Stimulated activated CD4-positive, alpha-beta T cell treated with anti-CD3 and anti-CD28 coated beads, Interleukin-4, amount 100 ng/mL, for 4 hours (primary cell): ENCODE measurements at places on chromosomes 16 and 17.

DNA sequence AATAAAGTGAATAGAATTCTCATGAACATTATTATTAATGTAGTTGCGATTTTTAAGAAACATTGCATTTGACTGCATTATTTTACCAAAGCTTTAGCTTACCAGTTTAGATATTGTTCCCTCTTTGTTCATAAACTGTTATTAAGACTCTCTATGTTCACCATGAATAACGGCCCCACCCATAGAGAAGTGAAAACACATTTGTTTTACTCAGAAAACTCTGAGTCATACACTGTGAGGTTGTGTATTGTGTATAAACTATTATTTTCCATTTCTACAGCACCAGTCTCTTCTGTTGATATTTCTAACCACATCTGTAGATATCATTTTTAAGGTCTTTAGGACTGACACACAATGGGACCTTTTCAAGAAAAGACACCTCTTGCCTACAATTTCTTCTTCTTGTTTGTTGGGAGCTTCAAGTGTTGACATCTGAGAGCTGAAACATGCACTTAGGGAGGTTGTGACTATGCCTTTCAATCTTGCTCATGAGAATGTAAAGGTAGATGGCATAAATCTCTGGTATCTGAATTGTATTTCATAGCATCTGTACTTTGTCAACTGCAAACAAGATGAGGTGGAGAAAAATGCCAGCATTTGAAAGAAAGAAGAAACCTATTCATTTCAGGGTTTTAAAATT is 252.9 kb upstream of the CDH8 start:
- DNase-seq: no peak

DNA sequence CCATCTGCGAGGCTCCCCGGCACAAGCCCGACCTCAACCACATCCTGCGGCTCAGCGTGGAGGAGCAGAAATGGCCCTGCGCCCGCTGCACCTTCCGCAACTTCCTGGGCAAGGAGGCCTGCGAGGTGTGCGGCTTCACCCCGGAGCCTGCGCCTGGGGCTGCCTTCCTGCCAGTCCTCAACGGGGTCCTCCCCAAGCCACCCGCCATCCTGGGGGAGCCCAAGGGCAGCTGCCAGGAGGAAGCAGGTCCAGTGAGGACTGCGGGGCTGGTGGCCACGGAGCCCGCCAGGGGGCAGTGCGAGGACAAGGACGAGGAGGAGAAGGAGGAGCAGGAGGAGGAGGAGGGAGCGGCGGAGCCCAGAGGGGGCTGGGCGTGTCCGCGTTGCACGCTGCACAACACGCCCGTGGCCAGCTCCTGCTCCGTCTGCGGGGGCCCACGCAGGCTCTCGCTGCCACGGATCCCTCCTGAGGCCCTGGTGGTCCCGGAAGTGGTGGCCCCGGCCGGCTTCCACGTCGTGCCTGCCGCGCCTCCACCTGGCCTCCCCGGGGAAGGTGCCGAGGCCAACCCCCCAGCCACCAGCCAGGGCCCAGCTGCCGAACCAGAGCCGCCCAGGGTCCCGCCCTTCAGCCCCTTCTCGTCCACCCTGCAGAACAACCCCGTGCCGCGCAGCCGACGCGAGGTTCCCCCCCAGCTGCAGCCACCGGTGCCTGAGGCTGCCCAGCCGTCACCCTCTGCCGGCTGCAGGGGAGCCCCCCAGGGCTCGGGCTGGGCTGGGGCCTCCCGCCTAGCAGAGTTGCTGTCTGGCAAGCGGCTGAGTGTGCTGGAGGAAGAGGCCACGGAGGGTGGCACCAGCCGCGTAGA is 13.1 kb upstream of the PRR35 start:
- peak; percentile 54 for DNase-seq

DNA sequence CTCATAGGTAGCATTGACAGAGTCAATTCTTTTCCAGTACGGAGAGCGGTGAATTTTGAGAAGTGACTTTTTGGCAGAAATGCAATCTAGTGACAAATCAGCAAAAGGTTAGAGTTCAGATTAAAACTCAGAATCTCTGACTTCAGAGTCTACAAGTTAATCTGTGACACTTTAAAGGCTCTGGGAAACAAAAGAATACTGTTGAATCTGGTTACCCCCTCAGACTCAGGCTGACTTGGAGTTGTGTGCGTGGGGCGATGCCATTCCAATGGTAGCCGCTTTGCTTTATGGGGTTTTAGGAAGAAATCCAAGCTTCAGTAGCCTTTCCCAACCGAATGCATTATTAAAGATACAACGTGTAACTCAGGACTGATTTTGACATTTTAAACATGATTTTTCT is 118.2 kb downstream of the CDH13 start:
- DNase-seq: no peak

DNA sequence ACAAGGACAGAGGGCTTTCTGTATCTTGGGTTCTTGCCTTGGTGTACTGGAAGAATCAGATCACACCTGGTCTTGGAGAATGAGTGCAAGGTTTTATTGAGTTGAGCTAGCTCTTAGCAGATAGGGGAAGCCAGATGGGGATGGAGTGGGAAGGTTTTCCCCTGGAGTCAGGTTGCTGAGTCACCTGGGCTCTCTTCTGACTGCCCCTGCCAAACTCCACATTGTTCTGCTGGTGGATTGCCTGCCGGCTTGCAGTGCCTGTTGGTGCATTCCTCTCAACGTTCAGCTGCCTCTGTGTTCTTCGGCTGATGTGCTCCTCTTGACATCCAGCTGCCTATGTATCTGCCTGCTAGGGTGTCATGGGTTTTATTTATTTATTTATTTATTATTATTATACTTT is 1431.1 kb downstream of the CDH8 start:
- DNase-seq: no peak

GRCh38 chr16:27429330-27429871 is 27.4 kb downstream of the IL21R start:
- DNase-seq: no peak

- no peak for DNase-seq
These were observed 115.7 kb downstream of the MRM1 start for GRCh38 chr17:36717088-36717487.

- no peak for DNase-seq
These were observed 28.9 kb downstream of the ZNF778 start for GRCh38 chr16:89246383-89246902.

- DNase-seq: no peak
These were observed 773 bp downstream of the BLTP2 start for GRCh38 chr17:28643983-28644786.

DNA sequence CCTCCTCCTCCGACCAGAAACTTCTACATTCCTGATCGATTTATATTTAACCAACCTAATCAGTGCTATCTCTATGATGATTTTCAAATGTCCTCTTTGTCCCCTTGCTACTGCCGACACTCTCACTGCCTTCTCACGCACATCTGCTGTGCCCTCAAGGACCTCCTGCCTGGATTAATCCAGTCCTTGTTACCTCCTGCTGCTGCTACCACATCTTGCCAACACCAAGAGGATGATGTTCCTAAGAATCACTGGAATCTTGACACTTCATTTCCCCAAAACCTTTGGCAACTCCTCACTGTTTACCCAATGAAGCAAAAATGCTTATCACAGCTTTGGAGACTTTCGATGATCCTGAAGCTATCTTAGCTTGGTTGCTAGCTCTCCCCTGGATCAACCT is 287.3 kb upstream of the AXIN2 start:
- no peak for DNase-seq

DNA sequence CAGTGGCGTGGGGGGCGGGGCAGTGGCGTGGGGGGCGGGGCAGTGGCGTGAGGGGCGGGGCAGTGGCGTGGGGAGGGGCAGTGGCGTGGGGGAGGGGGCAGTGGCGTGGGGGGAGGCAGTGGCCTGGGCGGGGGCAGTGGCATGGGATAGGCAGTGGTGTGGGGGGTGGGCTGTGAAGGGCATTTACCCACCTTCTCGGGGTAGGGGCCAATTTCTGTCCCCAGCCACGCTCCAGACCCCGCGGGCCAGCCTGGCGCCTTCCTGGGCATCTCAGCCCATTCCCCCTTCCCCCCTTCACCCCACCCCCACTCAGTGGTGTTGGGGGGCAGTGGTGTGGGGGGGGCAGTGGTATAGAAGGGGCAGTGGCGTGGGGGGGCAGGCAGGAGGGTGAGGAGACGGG is 92.7 kb downstream of the LITAF start:
- DNase-seq: no peak

DNA sequence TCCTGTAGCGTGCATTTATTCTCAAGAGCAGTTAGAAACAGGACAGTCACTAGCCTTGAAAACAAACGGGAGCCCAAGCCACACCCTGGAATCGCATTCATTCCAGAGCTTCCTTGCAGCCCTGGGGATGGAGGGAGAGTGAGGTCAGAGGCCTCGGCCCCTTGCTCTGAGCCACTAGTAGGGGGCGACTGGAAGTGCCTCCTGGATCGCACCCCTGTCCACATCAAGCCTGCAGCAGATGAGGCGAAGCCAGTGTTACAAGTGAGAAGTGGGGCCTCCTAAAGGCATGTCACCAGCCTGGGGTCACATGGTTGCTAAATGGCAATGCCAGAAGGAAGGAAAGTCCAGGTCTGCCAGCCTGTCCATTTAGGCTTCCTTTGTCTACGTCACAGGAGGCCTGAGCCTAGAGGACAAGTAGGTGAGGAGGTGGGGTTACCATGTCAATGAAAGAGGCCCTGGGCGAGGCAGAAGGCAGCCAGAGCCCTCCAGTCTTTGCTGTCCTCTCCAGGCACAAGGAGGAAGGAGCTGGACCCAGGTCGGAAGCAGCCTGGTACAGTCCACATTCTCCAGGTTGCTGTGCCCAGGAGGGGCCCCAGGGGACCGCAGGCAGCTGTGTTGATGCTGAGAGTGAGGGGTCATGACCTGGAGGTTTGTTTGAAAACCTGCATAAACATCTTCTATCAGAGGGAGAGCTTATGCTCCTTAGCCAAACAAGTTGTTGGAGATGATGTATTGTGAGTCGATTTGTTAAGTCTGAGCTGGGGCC is 3.0 kb upstream of the RCVRN start:
- no peak for DNase-seq

DNA sequence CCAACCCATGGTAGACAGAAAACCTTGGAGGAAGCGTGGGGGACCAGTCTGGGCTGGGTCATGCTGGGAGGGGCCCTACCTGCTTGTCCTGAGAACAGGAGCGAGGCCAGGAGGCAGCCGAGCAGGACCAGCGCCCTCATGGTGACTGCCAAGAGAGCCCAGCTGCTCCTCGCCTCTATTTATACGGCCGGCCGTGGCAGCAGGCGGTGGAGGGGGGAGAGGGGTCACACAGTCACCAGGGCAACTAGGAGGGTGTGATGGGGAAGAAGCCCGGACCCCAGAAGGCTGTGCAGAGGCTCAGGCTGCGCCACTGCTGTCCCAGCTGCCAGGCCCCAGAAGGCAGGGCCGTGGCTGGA is at the start of gene SRL:
SRL (minus strand) TSS at position 153 of the 356 bp plus-strand sequence; CDS start at position 140, 13 bp downstream.
- DNase-seq: no peak

DNA sequence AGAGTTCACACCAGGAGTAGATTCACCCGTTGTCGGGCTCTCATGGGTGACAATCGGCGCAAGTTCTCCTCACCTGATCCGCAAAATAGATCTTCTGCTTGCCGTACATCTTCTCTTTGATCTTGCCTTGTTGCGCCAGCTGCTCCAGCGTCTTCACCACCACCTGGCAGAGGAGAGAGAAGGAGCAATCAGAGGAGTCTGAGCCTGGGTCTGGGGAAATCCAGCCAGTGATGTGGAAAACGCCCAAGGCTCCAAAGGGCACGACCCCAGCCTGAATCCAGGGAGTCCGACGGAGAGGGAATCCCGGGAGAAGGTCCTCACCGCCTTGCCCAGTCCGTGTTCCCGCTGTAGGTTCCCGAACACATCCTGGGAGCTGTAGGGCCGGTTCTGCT is 393 bp downstream of the PSMC3IP start:
- no peak for DNase-seq

GRCh38 chr17:73432624-73433190 is 120.9 kb upstream of the CDC42EP4 start:
- DNase-seq: no peak

DNA sequence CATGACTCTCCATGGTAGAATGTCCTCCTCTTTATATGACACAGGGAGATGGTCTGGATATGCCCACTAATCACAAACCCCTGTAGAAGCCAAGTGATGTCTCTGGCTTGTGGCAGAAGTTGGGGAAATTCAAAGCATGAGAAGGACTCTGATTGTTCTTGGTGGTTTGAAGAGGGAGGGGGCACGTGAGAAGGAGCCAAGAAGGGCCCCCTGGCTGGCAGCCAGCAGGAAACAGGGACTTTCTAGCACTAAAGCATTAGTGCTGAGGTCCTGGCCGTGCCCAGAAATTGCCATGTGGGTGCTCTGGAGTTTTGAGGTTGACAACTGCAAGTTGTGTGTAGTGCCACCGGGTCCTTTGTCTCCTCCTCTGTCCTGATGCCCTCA is 199.9 kb downstream of the LGALS9B start:
- peak; percentile 21 for DNase-seq

DNA sequence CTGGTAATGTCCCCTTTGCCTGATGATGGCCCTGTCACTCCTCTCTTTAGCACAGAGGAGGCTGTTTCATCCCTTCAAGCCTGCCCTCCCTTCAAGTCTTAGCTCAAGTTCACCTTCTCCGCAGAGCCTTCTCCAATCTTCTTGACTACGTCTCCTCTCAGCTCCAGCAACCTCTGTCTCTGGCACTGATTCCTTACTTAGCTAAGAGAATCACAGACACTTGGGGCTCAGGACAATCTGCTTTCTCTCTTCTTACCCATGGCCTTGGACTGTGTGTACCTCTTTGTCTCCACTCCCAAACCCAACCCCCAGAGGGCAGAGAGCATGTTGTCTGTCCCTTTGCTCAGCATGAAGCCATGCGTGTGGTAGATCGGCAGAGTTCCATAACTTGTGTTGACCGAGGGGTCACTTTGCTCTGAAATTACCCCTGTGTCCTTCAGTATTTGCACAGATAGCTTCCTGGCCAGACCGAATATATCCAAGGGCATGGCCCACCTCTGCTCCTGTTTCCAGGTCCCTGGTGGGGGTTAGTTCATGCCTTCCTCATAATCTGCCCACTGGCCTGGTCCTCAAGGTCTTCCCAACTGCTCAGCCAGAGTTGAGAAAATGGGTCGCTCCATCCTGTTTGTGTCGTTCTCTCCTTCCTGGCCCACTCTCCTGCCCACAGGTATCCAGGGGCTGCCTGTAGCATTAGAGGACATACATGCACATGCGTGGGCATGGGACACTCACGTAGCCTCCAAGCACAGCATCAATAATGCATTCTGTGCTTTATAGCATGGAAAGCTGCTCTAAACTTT is 41.6 kb downstream of the MAPT start:
- DNase-seq: no peak

GRCh38 chr17:50785946-50786570 is 18.7 kb upstream of the ANKRD40CL start:
- no peak for DNase-seq
